Chondrocyte (in vitro differentiated cells): ENCODE measurements at places on chromosomes 16 and 17. TPM values are rescaled to one million over a fixed set of nuclear protein-coding genes. Genes with fewer than 3 reads are reported as not detected.

DNA sequence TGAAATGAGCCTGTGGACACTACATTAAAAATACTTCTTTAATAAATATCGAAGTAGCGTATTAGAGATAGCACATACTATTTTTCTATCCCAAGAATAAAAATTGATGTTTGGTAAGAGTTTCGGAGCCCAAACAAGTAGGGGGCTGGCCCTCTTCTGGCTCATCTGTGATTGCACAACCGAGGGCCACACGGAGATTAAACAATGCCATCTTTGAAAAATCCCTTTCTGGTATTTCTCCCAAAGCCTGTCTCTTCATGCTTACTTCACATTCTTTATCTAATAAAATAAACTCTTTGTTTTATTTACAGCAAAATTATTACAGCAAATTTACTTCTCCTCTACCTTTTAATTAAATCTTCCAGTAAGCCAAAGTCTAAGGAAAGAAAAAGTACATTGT, 9.6 kb upstream of the MYH11 start:
- DNase-seq = no peak

The TBC1D3I gene
- total RNA-seq = 0.58 to 0.60 TPM in 2 of 3 replicates, not detected in the other

DNA sequence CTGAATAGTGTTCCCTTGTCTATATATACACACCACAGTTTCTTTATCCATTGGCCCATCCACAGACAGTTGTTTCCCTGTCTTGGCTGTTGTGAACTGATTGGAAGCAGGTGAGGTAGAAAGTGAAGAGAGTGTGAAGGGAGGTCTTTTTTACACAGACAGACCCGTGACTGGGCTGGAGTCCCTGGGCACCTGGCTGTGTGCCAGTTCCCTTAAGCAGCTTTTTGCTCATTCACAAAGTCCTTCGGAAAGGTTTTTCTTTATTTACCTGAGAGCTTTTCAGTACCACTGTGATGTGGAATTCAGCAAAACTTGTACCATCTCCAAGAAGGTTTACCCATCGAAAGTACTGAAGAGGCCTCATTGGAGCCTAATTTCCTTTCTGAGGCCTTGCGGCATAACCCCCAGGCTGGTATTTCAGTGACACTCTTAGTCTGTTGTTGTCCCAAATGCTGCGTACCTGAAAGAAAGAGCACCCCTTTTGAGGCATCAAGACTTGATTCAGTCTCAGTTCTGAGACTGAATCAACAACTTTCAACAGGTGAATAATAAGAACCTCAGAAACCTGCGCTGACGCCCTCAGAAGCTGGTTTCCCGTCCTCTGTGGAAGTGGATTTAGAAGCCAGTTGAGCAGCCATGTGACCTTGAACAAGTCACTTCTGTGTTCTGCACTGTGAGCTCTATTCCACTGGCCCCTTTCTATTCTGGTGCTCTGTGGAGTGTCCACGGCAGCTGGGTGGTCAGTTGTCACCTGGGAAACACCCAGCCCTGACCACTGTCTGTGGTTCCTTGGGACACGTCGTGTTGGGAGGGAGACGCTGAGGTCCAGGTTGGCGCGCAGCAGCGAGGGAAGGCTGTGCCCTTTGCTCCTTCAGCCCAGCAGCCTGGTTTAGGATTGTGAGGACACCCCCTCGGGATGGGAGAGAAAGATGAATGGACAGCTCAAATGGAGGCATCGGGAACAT, 53.9 kb upstream of the CRISPLD2 start:
- DNase-seq = no peak

- no peak for DNase-seq
Measured at GRCh38 chr16:50523710-50524109, 24.5 kb upstream of the NKD1 start.

GRCh38 chr17:33028778-33029177, 37.1 kb downstream of the SPACA3 start:
- DNase-seq = no peak

DNA sequence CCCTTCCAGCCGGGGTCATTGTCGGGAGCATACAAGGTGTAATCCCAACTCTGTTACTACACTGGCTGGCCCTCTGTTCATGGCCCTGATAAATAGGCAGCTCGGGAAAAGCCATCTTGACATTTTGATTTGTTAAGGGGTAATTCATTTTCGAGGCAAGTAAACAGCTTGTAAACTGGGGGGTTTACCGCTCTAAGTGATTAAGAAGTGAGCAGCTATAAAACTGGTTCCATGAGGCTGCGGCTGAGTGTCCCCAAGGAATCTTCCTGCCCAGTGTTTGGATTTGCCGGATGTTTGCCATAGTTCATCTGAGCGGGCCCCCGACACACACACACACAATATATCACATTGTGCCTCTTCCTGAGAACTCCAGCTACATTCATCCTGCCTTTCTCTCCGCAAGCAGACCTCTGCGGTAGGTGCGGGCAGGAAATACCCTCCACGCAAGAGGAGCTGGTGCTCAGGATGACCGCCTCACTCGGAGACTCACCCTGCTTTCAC, 92.2 kb downstream of the SOCS1 start:
- DNase-seq = peak; percentile 69

GRCh38 chr17:46984892-46985291, 5.8 kb upstream of the RPRML start:
- no peak for DNase-seq

The KRTAP9-8 gene
- not detected in 3 replicates for total RNA-seq

- DNase-seq = no peak
Measured at GRCh38 chr17:62739645-62740388, 68.3 kb downstream of the MARCHF10 start.

- DNase-seq = peak; percentile 97
Measured at GRCh38 chr17:7589204-7589868, 558 bp downstream of the SOX15 start.

- DNase-seq = peak; percentile 1
Measured at GRCh38 chr17:42906772-42907446, 6.3 kb downstream of the G6PC1 start.

GRCh38 chr17:4386406-4386805, 19.9 kb upstream of the UBE2G1 start:
- no peak for DNase-seq

- DNase-seq = no peak
Measured at GRCh38 chr16:8511464-8511863, 78.8 kb downstream of the TMEM114 start.

The CDH1 gene
- total RNA-seq = 0.35 to 0.38 TPM in 2 of 3 replicates, not detected in the other

DNA sequence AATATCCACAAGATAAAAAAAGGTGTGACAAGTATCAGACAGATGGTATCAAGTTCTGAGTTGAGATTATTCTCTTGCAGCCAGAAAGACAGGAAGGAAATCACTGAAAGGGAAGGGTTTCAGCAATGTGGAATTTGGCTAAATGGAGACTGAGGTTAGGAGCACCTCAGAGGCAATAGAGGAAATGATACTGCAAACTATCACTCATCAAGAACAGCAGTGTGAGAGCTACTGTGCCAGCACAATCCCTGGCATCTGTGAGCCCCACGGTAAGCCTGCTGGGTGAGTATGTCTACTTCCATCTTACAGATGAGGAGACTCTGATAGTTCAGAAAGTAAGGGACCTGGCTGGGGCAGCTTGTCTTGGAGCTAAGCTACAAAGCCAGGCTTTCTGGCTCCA, 162.0 kb downstream of the SALL1 start:
- DNase-seq = no peak

DNA sequence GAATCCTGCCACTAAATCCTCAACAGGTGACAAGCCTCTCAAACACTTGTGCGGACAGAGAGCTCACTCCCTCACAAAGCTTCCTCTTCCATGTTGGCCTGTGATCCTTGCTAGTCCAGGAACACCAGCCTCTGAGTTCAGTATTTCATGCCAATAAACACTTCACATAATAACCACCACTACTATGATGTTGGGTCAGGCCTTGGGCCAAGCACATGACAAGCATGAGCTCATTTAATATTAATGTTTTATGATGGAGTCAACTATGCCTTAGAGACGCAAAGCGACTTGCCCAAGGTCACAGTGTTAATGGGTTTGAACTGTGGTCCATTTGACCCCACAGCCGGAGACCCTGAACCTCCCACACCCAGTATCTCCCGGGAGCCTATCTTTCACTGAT, 129.1 kb downstream of the GAS7 start:
- DNase-seq = no peak

DNA sequence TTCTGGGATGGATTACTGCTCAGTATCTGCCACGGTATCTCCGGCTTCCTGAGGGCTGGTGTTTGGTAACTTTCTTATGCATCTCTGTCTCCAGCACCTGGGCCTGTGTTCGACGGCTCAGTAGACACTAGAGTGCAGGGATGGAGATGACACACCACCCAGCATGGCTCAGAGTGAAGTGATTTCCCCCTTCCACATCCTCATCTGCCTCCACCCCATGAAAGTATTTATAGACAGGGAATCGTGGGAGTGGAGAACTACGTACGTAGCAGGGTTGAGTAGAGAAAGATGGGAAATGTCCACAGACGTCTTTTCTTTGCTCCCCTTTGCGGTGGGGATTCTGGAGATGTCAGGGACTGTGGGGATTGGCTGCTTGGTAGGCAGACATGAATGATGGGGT, 11.8 kb upstream of the SLC25A19 start:
- no peak for DNase-seq

- peak; percentile 80 for DNase-seq
Measured at GRCh38 chr16:88341551-88342290, 41.0 kb upstream of the ZNF469 start.

The KRTAP2-1 gene
- not detected in 3 replicates for total RNA-seq

GRCh38 chr17:2681650-2682049, 29.9 kb downstream of the CLUH start:
- DNase-seq = no peak

GRCh38 chr17:6546069-6546718, 10.2 kb downstream of the PITPNM3 start:
- no peak for DNase-seq

GRCh38 chr16:74626741-74627416, 20.0 kb upstream of the GLG1 start:
- DNase-seq = no peak

- DNase-seq = no peak
Measured at GRCh38 chr17:43848601-43849000, 1.6 kb downstream of the CD300LG start.

The FOXO3B gene
- 6.9 to 7.5 TPM (median 7.0 TPM) in 3 replicates for total RNA-seq

DNA sequence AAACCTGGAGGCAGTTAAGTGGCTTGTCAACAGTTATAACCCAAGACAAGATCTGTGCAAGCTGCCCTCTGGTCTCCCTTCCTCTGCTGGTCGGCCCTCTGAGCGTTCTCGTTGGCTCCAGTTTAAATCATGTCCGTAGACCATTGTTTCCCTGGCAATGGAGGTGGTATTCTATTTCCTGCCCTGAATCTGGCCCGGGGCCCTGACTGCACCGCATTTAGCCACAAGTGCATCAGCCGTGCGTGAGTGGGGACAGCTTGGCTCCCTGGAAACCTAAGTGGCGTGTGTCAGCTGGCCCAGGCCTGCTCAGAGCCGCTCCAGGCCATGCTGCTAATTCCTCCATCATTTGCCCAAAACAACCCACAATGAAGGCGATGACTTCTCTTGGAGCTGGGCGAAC, 15.0 kb upstream of the MYLK3 start:
- no peak for DNase-seq

DNA sequence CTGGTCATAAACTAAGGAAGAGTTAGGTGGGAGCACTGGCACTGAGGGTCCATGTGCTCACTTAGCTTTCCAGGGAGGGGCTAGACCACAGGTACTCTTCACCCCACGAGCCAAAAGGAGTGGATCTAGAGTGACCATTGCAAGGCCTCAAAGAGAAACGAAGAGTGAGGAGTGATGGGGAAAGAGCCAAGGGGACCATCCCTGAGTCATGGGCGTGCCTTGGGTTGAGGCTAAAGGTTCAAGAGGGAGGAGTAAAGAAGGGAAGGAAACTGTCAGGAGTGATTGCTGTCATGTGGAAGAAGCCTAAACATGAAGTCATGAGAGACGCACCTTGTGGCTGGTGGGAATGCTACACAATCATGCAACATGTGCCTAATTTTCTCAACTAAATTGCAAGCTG, 141.0 kb downstream of the CDH13 start:
- no peak for DNase-seq

GRCh38 chr16:68363658-68364521, 53.1 kb downstream of the PRMT7 start:
- no peak for DNase-seq

DNA sequence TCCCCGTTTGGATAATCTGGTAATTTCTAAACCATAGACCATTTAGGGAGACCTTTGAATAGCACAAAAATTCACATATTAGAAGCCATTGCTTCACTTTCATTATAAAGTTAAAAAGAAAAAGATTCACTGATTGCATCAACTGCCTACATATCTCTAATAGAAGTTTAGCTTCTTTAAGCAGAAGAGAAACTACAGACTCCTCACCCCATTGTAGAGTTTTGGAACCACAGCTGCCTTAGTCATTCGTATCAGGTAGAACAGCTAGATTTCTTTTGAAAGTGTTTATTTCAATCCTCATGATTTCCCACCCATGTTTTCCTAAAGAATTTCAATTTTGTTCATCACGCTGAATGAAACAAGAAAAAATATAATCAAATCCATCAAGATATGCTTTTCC, 144.8 kb downstream of the CDH8 start:
- DNase-seq = no peak

The PPP1R1B gene
- 0.12 to 0.75 TPM in 2 of 3 replicates, not detected in the other for total RNA-seq

The P2RX5 gene
- 0.18 to 1.1 TPM (median 0.30 TPM) in 3 replicates for total RNA-seq

The CTRB1 gene
- not detected in 3 replicates for total RNA-seq

DNA sequence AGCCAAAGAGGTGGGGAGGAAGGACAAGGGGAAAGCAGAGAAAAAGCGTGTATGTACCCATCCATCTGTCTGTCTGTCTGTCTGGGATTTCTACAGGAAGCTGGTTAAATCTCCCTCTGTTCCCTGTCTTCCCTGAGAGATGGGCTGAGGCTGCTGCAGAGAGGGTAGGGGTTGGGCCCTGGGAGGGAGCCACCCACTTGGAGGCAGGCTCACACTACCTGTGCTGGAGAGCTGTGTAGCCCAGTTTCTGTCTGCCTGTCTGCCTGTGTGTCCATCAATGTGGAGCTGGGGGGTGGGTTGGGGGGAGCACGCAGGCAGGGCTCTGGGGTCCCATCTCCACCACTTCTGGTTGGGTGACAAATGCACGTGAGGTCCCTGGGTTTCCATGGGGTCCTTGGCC, 18.6 kb upstream of the C17orf113 start:
- no peak for DNase-seq

DNA sequence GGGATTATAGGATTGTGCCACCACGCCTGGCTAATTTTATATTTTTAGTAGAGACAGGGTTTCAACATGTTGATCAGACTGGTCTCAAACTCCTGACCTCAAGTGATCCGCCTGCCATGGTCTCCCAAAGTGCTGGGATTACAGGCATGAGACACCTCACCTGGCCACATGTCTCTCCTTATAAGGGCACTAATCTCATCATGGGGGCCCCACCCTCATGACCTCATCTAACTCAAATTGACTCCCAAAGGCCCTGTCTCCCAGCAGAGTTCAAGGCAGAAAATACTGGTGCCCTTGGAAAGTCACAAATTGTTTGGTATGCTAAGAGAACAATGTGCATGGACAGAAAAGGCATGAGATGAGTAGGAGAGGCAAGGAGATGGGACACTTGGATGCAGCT, 49.3 kb upstream of the GRIN2A start:
- DNase-seq = no peak

The BAIAP2 gene
- 28.9 to 43.6 TPM (median 29.5 TPM) in 3 replicates for total RNA-seq

The TEKT5 gene
- total RNA-seq = not detected in 3 replicates

- no peak for DNase-seq
Measured at GRCh38 chr17:19270704-19271611, 33.8 kb downstream of the EPN2 start.

DNA sequence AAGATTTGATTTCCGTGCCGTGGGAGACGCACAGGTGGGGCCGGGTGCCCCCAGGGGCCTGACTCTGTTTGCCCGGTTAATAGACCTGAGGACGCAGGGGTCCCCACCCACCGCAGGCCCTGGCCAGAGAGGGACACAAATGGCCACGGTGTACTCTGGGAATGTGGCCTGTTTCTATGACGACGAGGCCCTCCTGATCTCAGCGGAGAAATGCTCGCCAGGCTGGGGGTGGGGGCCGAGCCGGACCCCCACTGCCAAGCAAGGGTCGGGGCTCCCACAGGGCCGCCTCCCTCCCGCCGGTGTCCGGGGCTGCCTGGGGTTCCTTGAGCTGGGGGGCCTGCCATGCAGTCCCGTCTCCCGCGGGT, 24.5 kb upstream of the C1QTNF8 start:
- no peak for DNase-seq
